Renal cortical epithelial cell (primary cell): ENCODE measurements at places on chromosomes 5 and 9.
A peak's percentile ranks its signal among the peaks of the same experiment; 100 is the strongest.

- DNase-seq: no peak
Observed at GRCh38 chr5:107653685-107654084, 17.1 kb downstream of the EFNA5 start.

DNA sequence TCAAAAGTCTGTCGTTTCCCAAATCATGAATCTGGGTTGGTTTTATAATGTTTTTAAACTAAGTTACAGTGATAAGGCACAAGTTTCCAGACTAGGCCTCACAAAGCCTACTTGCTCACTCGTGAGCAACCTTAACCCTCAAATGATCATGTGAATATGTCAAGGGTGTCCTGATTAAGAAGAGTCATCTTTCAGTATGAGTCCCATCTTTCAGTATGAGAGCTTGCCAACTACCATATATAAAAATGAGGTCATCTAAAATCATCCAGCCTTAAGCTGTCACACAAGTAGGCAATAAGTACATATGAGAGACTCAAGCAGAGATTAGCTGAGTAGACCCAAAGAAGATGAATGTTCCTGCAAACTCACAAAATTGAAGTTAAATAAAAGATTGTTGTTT, 668.4 kb upstream of the FAM174A start:
- DNase-seq: no peak

- DNase-seq: no peak
Observed at GRCh38 chr5:154858972-154859871, 795 bp downstream of the CNOT8 start.

DNA sequence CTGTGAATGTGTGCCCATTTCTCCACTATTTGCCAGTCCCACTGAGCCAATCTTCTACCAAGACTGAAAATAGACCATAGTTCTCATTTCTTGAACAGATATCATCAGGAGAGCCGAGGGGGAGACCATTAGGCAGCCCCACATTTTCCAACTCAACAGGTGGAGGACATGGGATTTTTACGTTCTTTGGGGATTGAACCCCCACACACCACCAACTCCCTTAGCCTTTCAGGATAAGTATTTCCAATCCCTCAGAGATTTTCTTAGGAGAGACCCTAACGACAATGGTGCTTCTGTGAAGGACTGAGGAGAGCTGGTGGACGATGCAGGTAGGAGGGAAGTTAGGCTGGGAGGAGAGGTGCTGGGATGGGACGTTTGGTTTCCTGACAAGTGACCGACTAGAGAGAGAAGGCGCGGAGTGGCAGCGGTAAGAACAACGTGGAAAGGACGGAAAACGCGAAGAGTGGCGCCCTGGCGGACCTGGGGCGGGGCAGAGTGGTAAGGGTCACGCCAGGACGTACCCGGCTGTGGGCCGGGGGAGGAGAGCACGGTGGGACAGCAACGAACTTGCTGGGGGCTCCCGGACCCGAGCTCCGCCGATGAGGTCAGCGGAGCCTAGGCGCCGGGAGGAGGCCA, 681 bp upstream of the CHSY3 start:
- DNase-seq: no peak

DNA sequence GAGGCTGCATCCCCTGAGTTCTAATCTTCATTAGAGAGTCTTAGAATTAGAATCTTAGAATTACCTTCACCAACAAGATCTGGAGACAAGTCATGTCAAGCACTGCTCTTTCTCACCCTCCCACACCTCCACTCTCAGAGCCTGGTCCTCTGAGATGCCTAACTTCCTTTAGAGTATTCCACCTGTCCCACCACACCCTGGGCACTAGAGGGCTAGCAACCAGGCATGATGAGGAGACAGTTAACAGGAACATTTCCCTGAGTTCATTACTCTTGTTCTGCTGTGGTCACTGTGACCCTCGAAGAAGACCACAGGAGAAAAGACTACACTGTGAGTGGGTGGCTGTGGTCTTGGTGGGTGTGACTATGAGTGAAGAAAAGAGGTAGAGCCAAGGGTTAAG, 25.2 kb upstream of the MAP1B start:
- DNase-seq: no peak

- DNase-seq: no peak
Observed at GRCh38 chr5:124901081-124901480, 154.6 kb upstream of the ZNF608 start.

DNA sequence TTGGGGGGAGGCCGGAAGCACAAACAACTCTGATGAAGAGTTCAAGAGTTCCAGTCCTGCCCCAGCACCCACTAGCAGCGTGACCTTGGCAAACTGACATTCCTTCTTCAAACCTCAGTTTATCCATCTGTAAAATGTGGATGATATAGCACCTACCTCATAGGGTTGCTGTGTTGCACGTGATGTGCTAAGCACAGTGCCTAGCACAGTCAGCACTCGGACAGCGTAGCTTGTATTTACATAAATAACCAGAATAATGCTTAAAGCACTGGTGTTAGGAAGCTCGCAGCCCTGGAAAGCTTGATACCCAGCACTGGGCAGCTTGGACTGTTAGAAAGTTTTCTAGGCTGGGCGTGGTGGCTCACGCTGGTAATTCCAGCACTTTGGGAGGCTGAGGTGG, 5.1 kb downstream of the PKN3 start:
- no peak for DNase-seq

DNA sequence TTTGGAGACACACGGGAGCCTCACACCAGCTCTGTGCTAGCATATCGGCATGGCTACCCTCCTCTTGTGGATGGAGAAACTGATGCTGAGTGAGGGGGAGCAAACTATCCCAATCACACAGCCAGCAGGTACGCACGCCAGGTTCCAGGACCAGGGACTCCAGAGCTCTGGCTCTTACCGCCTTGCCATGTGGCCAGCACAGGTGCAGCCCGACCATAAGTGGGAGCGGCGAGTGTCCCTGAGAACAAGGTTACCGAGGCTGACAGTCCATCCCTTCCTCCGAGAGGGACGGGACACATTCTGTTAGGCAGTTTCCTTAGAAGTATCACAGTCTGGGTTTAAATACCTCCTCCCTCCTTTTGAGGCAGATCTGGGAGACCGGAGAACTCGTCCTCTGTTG, 86.0 kb downstream of the PAX5 start:
- DNase-seq: no peak

DNA sequence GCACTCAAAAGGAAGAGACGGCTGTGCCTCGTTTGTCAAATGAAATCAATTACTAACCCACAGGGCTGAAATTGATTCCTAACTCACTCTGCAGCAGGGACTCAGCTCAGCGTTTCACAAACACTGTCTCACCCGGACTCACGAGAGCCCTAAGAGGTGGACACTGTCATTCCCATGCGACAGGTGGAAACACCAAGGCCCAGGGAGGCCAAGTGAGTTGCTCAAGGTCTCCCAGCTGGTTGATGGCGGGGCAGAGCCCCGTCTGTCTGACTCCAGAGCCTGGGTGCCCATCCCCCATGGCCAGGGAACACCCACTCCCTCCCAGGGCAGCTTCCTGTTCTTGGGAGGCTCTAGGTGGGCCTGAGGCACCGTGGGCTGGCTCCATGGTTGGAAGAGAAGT, 1.3 kb upstream of the PLPP7 start:
- no peak for DNase-seq

DNA sequence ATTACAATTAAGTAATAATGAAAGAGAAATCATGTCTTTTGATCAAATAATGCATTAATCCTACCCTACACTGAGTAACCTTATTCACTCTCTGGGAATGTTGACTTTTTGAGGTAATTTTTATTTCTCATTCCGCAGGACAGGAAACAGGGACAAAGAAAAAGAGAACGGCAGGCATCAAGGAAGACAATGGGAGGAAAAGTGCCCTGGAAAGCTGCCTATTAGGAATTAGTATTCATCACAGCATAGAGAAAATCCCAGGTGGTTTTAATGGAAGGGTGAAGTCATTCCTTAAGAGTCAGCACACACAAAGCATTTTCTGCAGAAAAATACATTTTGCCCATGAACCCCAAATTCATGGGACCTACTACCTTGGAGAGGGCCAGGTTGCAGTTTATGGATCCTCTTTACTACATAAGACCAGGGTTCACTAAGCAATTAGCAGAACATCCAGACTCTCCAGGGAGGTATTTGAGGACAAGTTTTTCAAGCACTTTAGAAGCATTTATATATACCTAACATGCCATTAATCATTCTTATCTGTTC, 9.4 kb downstream of the FSTL4 start:
- DNase-seq: no peak

GRCh38 chr5:68898951-68899471, 194.8 kb upstream of the SLC30A5 start:
- peak; percentile 63 for DNase-seq

DNA sequence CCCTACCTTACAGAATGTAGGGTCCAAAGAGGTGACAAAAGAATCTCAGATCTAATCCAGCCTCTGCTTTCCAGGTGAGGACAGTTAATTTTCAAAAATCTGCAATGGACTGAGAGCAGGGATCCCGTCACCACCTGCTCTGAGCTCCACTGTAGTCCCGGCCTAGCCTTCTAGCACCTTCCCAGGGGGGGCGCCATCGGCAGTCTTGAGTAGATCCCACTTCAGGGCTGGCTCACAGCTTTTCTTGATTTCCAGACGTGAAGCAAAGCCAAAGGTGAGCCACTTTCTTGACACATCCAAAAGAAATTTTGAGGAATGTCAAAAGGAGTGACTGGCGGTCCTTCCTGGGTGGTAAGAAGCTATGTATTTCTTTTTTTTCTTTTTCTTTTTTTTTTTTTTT, 114.1 kb downstream of the SYK start:
- DNase-seq: no peak

- peak; percentile 68 for DNase-seq
Observed at GRCh38 chr9:14021871-14022525, 291.9 kb downstream of the NFIB start.

- DNase-seq: peak; percentile 76
Observed at GRCh38 chr9:106482733-106483132, 380.2 kb upstream of the ZNF462 start.

- no peak for DNase-seq
Observed at GRCh38 chr5:7412409-7412808, 16.5 kb downstream of the ADCY2 start.

DNA sequence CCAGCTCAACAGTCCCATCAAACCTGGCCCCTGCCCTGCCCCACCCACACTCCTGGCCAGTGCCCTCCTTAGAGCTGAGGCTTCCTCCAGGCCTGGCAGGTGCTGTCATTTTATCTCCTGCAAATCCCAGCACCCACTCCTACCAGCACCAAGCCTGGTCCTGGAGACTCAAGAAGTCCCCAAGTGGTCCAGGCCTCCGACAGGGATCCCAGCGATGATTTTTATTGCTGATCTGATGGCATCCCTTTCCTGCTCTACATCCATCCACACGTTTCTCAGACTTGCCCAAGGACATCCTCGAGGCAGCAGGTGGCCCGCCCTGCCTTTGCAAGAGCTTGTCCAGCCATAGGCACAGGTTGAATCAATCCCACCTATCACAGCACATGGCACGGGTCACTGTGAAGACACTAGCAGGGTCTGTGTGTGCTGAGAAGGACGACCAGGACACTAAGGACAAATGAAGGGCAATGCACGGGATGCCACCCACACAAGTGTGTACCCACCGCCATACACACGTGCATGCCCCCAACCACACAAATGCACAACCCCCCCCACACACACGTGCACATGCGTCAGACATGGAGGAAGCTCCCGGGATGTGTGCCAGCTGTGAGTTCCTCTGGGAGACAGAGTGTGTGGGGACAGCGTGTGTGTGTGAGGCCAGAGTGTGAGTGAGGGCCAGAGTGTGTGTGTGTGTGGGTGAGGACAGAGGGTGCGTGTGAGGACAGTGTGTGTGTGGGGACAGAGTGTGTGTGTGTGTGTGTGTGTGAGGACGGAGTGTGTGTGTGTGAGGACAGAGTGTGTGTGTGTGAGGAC, 62.4 kb upstream of the UBAC1 start:
- no peak for DNase-seq

DNA sequence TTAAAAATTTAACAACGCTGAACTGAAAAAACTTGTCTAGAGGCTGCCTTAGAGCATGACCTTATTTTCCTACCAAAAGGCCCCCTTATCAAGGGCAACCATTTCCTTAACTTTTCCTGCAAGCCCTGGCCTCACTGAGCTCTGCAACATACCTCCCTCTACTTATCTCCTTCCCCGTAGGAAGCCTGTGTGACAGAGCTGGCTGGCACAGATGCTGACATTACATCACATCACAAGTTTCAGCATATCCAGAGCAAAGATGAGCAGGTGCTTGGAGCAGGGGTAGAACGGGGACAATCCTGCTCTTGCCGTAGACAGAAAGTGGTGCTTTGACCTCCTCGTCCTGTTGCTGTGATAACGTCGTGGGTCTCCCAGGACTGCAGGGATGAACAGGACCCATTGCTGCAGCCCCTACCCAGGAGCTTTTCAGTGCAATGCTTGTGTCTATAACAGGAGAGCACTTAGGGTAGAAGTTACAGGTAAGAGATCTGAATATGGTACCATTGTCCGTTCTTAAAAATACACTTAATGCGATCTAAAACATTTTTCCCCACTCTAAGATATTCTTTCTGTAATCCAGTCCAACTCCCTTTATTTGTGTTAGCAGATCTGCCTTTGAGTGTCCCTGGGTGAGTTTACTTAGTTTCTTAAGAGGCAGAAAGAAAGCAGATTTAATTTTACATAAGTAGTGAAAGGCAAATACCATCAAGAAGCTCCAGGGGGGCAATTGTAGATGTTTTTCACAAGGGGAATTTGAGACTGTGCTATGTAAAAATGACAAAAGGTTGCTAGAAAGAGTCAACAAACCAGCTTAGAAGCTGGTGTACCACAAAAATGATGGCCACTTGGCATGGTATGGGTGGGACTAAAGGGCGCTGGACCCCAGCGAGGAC, 101.9 kb upstream of the EFNA5 start:
- DNase-seq: no peak

DNA sequence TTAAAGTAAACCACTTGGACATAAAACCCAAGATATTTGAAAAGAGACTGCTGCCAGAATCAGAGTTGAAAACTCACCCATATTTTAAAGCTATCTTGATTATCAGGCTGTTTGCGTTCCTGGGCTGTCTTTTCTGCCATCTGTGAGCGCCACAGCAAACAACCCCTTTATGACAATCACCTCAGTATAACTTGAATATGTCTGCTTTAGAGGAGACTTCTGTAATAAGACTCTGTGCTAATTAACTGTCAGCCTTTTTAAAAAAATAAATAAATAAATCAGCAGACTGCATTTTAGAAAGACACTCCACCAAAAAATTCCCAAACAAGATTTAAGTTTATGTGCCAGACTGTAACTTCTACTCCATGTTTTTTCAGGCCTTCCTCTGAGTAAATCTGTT, 375.7 kb upstream of the CCNH start:
- DNase-seq: no peak

DNA sequence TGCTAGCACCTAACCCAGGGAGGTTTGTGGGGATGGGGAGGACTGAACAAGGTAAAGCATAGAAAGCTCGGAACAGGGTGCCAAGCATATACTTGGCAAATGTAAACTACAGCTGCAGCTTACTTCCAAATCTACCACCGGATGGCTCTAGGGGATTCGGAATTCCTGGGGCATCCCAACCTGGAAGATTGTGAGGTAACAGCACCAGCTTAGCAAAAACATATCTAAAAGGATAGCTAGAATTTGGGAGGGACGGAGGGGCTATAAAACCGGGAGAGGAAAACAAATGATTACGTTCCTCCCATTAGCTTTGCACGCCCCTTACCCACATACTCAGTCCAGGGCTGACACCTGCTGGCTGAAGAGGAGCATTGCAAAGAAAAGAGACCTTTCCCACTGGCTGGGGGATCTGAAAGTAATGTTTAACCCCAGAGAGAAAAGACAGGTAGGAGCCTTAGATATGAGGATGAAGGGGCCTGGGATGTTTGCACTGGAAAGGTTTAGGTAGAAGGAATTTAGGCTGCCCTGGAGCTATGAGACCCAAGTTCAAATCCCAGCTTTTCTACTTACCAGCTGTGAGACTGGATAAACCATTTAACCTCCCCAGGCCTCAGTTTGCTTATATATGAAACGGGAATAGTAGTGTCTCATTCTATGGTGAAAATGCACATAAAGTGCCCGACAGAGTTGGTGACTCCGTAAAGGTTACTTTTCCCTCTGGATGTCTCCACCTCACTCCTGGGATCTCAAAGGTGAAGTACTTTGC, 73.6 kb downstream of the FAM114A2 start:
- DNase-seq: peak; percentile 17
